ENCODE measurements at places on chromosomes 13 and 19. TPM values are rescaled to one million over a fixed set of nuclear protein-coding genes. Genes with fewer than 3 reads are reported as not detected.

DNA sequence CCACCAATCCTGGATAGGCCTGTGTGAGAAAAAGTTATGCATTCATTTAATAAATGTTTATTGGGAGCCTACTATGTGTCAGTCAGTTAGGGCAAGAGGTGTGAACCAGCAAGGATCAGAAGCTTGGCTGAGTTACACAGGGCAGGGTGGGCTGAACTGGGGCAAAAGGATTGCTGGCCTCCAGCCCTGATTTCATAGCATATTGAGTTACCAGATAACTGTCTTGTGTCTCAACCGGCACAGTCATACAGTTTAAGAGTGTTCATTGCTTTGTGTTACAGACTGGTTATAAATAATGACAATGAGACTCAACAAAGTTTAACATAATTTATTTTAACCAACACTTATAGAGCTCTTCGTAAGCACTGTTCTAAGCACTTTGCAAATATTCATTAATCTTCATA lies 253.8 kb downstream of the DLEU7 start:
- no peak for DNase-seq

DNA sequence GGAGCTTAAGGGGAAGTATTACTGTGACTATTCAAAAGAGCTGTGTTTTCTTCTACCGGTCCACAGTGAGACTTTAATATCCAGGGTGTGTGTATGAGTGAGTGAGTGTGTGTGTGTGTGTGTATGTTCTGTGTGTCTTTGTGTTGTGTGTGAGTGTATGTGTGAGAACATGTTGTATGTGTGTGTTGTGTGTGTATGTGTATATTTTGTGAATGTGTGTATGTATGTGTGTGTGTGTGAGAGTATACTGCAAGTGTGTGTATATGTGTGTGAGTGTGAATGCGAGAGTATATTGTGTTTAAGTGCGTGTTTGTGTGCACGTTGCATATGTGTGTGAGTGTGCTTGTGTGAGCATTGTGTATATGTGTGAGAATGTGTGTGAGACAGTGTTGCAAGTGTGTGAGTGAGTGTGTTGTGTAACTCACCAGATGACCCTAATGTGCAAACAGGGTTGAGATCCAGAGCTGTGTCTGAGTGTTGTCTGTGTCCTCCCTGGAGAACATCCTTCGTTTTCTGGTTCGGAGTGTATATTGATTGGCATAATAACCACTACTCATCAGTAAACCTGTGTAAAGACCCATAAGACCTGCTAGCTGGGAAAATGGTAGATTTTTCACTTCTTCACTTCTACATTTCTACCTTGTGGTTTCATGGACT lies 101.1 kb upstream of the RNF113B start:
- DNase-seq, result no peak

DNA sequence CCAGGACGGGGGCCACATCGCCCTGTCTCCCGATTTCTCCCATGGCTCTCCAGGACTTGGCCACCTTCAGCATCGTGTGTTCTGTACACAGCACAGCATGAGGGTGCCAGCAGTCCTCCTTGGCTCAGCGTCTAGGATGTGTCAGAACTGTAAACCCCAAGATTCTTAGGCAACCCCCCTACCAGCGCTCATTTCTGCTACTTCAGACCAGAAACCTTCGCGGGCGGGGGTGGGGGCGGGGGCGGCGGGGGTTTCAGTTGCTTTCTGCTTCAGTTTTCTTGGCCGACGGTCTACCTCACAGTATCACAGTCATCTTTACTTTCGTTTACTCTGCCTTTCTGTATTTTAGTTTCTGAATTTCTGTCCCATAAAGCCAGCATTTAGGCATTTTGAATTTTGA lies 82.4 kb downstream of the GGACT start:
- no peak for DNase-seq

GRCh38 chr13:109783447-109783814 lies 3.0 kb downstream of the IRS2 start:
- no peak for DNase-seq

GRCh38 chr19:8329996-8330395 lies 8.7 kb downstream of the RPS28 start:
- no peak for DNase-seq

DNA sequence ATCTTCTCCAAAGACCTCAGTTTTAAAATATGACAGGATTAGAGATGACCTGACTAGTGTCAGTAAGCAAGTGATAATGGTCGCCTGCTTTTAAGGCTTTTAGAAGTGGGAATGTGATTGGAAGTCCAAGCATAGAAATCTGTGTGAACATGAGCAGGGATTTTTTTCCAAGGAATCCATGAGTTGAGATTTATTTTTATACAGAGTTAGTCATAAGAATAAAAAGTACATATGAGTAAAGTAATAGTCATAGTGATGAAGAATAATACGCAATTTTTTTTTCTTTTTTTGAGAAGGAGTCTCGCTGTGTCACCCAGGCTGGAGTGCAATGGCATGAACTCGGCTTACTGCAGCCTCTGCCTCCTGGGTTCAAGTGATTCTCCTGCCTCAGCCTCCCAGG lies 1.6 kb downstream of the ZNF546 start:
- no peak for DNase-seq

DNA sequence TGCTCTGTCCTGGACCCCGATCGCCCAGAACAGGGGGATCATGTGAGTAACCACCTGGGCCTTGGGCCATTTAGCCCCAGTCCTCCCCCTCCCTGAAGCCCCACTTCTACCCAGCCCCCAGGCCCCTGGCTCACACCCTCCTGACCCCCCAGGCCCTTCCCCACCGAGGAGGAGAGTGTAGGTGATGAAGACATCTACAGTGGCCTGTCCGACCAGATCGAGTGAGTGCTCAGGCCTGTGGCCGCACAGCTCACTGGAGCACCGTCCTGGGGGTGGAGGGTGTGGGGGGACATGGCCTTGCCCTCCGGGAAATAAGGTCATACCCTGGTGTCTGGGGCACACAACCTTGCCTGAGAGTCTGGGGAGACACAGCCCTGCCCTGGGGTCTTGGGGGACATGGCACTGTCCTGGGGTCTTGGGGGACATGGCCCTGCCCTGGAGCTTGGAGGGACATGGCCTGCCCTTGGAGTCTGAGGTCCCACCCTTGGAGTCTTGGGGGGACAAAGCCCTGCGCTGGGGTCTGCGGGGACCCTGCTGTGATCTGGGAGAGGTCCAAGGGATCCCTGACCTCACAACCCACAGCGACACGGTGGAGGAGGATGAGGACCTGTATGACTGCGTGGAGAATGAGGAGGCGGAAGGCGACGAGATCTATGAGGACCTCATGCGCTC lies 49.3 kb downstream of the VAV1 start:
- DNase-seq, result no peak

GRCh38 chr13:107296804-107297203 lies 728.9 kb upstream of the ARGLU1 start:
- DNase-seq, result no peak

DNA sequence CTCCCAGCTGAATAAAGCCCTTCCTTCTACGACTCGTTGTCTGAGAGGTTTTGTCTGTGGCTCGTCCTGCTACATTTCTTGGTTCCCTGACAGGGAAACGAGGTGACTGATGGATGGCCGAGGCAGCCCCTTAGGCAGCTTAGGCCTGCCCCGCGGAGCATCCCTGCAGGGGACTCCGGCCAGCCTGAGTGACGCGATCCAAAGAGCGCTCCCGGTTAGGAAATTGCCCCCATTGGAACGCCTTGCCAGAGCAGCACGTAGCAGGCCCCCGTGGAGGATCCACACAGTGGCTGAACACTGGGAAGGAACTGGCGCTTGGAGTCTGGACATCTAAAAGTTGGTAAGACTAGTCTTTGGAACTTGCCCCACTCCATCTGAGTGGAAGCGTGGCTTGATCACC lies 296.8 kb upstream of the SGCG start:
- DNase-seq, result no peak

Gene SOX1
- not detected for total RNA-seq

Gene ZNF497
- total RNA-seq, result not detected

Gene NBEA
- 1.6 TPM for total RNA-seq

Data from ascending aorta (tissue), 2 donors.